ENCODE measurements at places on chromosomes 4 and X.

DNA sequence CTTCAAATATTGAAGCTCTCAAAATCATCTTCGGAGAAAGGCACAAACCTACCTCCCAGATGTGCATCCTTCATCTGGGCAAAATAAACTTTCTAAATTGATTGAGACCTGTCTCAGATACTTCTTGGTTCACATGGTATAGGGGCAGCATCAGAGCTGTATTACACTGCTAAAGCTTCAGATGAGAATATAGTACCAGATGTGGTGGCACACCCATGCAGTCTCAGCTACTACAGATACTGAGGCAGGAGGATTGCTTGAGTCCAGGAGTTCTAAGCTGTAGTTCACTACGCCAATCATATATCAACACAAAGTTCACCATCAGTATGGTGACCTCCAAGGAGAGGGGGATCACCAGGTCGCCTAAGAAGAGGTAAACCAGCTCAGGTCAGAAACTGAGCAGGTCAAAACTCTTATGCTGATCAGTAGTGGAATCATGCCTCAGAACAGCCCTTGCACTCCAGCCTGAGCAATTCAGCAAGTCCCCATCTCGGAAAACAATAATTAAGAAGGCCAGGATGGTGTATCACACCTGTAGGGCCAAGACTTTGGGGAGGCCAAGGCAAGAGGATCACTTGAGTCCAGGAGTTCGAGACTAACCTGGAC, 22.0 kb downstream of the ELF2 start:
- DNase-seq = no peak

DNA sequence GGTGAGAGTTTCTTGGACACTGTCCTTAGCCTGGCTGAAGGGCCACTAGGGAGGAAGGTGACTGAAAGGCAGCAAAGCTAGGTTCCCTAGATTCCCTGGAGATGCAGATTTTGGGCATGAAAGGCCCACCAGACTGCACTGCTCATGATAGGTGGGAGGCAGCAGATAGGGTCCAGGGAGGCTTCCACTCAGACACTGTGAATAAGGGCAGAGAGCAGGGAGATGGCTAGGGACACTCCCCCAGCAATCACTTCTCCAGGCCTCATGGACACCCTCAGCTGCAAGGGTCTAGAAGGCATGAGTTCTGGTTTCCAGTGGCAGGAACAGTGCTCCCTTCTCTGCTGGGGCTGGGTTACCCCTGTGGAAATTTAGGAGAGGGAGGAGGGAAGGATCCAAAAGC, 20.1 kb downstream of the ARMCX2 start:
- no peak for DNase-seq

DNA sequence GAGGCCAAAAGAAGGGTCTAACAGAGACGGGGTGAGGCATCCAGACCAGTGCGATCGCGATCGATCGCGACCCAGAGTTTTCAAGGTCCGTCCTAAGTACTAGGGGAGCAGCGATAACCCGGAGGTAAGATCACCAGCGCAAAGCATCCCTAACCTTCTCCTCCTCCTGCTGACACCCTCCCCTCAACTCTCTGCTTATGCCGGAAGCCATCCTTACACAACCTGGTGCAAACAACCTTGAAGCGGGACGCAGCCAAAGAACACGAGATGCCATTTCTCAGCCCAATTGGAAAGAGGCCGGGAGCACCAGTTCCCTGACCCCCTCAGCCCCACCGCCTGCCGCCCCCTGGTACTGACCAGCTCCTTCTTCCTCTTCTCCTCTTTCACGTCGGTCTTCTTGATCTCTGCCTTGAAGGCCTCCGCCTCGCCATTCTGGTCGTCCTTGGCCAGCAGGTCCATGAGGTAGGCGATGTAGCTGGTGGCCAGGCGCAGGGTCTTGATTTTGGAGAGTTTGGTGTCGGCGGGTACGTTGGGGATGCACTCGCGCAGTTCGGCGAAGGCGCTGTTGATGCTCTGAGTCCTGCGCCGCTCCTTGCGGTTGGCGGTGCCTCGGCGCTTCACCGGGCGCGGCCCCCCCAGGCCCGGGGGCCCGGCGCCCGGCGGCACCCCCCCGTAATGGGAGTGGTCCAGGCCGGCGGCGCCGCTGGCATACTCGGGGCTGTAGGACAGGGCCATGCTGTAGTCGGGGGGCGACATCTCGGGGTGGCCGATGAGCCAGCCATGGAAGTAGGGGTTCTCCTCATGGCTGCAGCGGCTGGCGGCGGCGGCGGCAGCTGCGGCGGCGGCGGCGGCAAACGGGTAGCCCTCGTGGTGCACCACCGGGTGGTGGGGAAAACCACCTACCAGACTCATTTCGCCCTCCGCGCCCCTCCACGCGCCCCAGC, 1.4 kb downstream of the HAND2 start:
- DNase-seq = no peak

DNA sequence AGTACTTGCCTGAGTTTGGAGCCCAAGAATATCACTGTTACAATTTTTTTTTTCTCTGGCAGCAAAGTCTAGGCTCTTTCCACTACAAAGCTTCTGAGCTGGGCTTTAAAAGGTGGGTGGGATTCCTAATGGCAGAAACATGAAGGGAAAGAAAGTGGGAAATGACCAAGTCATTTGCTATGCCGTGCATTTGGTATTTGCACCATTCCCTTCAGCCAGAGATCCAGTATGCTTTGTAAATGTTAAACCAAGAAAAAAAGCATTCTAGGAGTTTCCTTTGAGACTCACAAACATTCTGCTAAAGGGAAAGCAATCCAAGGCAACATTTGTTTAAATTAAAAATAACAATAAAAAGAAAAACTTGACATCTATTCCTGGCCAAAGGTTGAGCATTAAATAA, 451.2 kb downstream of the RAB28 start:
- DNase-seq = no peak

- DNase-seq = peak; percentile 39
Observed at GRCh38 chr4:103934178-103934789, 214.5 kb upstream of the TACR3 start.
